HCT116 (cell line): ENCODE measurements at places on chromosomes 12 and 14.

GRCh38 chr14:81028461-81028860, 73.0 kb downstream of the TSHR start:
- H3K27me3 ChIP-seq, result no peaks in the 10 kb centered on the region
- DNase-seq, result no peak
- no peaks in the 10 kb centered on the region for H3K4me1 ChIP-seq
- no peaks in the 10 kb centered on the region for H3K36me3 ChIP-seq
- H3K27ac ChIP-seq, result no peak overlapping the region
- H3K4me3 ChIP-seq, result no peak overlapping the region

GRCh38 chr12:62284749-62285148, 24.5 kb downstream of the USP15 start:
- no peaks in the 10 kb centered on the region for H3K27me3 ChIP-seq
- H3K4me3 ChIP-seq, result no peak overlapping the region
- no peak overlapping the region for H3K27ac ChIP-seq
- no peaks in the 10 kb centered on the region for H3K36me3 ChIP-seq

GRCh38 chr12:106276032-106276740, 26.3 kb upstream of the TCP11L2 start:
- H3K4me1 ChIP-seq, result no peaks in the 10 kb centered on the region
- H3K36me3 ChIP-seq, result no peaks in the 10 kb centered on the region
- no peaks in the 10 kb centered on the region for H3K27me3 ChIP-seq
- H3K27ac ChIP-seq, result no peak overlapping the region
- DNase-seq, result no peak
- no peak overlapping the region for H3K4me3 ChIP-seq

- no peak overlapping the region for H3K4me3 ChIP-seq
- DNase-seq, result no peak
- H3K27ac ChIP-seq, result no peak overlapping the region
- H3K27me3 ChIP-seq, result no peaks in the 10 kb centered on the region
- H3K36me3 ChIP-seq, result no peaks in the 10 kb centered on the region
These were observed 110.9 kb upstream of the MGAT4C start for GRCh38 chr12:86367137-86367536.

- no peak overlapping the region for H3K27ac ChIP-seq
- DNase-seq, result no peak
- no peaks in the 10 kb centered on the region for H3K36me3 ChIP-seq
- H3K27me3 ChIP-seq, result no peaks in the 10 kb centered on the region; the same call in 1 of the 2 replicates
- H3K4me3 ChIP-seq, result no peak overlapping the region
- peaks cover 19% of the 10 kb centered on the region for H3K4me1 ChIP-seq
These were observed 34.9 kb upstream of the EML1 start for GRCh38 chr14:99758121-99758821.

GRCh38 chr12:54975875-54976274, 8.7 kb downstream of the TESPA1 start:
- no peaks in the 10 kb centered on the region for H3K36me3 ChIP-seq
- H3K4me1 ChIP-seq, result no peaks in the 10 kb centered on the region
- no peak overlapping the region for H3K27ac ChIP-seq
- DNase-seq, result no peak
- H3K27me3 ChIP-seq, result peaks cover 93% of the 10 kb centered on the region
- no peak overlapping the region for H3K4me3 ChIP-seq

GRCh38 chr14:36905272-36905888, 243.7 kb downstream of the PAX9 start:
- H3K36me3 ChIP-seq, result no peaks in the 10 kb centered on the region
- no peaks in the 10 kb centered on the region for H3K4me1 ChIP-seq
- no peak overlapping the region for H3K27ac ChIP-seq
- no peaks in the 10 kb centered on the region for H3K27me3 ChIP-seq
- no peak overlapping the region for H3K4me3 ChIP-seq

DNA sequence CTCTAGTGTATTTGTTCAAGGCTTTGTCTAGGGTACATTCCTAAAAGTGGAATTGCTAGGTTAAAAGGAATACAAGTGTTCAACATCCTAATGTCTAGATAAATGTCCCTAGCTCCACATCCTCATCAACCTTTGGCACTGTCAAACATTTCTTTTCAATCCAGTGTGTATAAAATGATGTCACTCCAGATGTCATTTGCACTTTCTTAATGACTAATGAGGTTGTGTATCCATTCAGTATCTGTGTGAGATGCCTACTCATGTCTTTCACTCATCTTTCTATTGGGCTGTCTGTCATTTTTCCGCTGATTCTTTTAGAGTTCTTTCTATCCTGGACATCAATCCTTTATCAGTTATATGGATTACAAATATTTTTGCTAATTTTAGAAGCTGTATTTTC, 43.3 kb downstream of the ARMH4 start:
- no peak overlapping the region for H3K4me3 ChIP-seq
- 0 out of 2 replicates have a peak, but pooled peaks cover 12% of the 10 kb centered on the region for H3K27me3 ChIP-seq
- no peaks in the 10 kb centered on the region for H3K36me3 ChIP-seq

DNA sequence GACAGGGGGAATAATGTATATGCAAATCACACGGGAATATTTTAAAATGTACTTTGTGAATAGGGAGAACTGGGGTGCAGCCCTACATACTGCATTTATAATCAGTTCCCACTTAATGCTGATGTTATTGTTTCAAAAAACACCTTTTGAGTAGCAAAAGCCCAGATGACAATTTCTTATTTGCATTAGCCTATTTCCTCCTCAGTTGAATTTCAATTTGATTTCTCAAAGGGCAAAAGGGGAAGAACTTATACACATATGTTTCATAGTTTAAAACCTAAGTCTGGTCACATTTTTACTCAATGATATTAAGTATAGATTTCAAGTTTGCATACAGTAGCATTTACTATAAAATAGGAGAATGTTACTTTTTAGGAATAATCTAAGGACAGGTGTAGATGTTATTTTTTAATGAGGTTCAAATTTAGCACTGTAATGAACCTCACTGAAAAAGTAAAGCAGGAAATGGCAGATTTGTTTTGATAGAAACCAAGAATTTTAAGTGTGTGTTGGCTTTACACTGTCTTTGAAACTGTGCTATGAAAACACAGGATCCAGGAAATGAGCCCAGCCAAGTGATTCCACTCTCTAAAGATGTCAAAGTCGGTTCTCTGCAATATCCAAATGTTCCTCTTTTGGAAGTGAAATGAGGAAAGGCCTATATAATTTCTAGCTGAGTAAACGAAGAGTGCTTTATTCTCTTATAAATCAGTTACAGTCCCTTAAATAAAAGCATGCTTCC, 367.4 kb downstream of the BTG1 start:
- no peak overlapping the region for H3K4me3 ChIP-seq
- H3K27ac ChIP-seq, result no peak overlapping the region
- no peaks in the 10 kb centered on the region for H3K27me3 ChIP-seq
- peaks cover 17% of the 10 kb centered on the region for H3K4me1 ChIP-seq
- DNase-seq, result peak; percentile 26

DNA sequence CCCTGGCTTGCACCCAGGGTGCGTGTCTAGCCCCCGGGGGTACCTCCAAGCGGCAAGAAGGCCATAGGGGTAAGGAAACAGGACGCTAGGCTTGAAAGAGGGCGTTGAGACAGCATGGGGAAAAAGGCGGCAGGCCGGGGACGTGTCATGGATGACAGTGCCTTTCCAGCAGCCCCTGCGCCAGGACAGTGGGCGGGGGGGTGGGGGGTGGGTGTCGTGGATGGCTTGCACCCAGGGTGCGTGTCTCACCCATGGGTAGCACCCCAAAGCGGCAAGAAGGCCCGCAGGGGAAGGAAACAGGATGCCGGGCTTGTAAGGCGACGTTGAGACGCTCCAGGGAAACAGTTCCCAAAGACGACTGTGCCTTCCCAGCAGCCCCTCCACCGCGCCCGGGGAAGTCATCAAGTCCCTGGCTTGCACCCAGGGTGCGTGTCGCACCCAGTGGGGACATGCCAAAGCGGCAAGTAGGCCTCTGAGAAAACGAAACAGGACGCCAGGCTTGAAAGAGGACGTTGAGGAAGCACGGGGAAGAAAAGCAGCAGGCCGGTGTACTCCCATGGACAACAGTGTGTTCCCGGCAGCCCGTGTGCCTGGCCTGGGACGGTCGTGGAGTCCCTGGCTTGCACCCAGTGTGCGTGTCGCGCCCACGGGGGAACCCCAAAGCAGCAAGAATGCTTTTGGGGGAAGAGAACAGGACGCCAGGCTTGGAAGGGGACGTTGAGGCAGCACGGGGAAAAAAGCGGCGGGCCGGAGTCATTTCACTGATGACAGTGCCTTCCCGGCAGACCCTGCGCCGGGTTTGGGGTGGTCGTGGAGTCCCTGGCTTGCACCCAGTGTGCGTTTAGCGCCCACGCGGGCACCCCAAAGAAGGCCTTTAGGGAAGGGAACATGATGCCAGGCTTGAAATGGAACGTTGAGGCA, 163.5 kb upstream of the ALG10B start:
- H3K4me1 ChIP-seq, result peaks cover 20% of the 10 kb centered on the region
- no peak overlapping the region for H3K4me3 ChIP-seq
- DNase-seq, result no peak
- no peak overlapping the region for H3K27ac ChIP-seq

DNA sequence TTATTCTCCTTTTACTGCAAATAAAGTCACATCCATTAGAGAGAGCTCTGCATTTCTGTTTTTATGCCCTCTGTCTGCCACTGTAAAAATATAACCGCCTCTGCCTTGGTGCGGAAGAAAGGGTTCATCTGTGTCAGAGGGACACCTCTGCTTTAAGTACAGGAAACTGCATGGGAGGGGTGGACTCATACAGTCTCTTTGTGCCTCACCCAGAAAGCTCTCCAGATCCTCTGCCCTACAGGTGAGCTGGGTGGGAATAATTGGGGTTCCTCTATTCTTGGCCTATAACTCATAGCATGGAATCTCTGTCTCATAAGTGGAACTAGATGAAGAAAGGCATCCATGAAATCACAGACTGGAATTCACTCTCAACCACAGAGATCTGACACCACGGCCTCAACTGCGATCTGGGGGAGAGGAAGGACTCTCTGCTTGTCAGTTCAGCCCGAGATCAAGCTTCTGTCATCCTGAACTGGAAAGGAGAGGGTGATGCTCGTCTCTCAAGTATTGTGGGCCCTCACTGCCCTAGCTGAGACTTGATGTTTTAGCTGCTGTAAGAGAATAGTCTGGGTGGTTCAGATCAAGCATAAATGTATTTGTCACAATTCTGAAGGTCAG, 702.3 kb downstream of the TMEM121 start:
- H3K4me3 ChIP-seq, result no peak overlapping the region
- no peaks in the 10 kb centered on the region for H3K4me1 ChIP-seq
- DNase-seq, result no peak
- no peaks in the 10 kb centered on the region for H3K27me3 ChIP-seq

- DNase-seq, result no peak
- H3K36me3 ChIP-seq, result no peaks in the 10 kb centered on the region
- no peaks in the 10 kb centered on the region for H3K27me3 ChIP-seq
- H3K4me3 ChIP-seq, result no peak overlapping the region
- H3K4me1 ChIP-seq, result peaks cover 3% of the 10 kb centered on the region
These were observed 60.3 kb downstream of the NUAK1 start for GRCh38 chr12:106078358-106079010.

- no peak overlapping the region for H3K4me3 ChIP-seq
- no peaks in the 10 kb centered on the region for H3K36me3 ChIP-seq
- no peak overlapping the region for H3K27ac ChIP-seq
- H3K4me1 ChIP-seq, result no peaks in the 10 kb centered on the region
- DNase-seq, result no peak
These were observed 22.7 kb downstream of the DIO2 start for GRCh38 chr14:80188571-80188970.

DNA sequence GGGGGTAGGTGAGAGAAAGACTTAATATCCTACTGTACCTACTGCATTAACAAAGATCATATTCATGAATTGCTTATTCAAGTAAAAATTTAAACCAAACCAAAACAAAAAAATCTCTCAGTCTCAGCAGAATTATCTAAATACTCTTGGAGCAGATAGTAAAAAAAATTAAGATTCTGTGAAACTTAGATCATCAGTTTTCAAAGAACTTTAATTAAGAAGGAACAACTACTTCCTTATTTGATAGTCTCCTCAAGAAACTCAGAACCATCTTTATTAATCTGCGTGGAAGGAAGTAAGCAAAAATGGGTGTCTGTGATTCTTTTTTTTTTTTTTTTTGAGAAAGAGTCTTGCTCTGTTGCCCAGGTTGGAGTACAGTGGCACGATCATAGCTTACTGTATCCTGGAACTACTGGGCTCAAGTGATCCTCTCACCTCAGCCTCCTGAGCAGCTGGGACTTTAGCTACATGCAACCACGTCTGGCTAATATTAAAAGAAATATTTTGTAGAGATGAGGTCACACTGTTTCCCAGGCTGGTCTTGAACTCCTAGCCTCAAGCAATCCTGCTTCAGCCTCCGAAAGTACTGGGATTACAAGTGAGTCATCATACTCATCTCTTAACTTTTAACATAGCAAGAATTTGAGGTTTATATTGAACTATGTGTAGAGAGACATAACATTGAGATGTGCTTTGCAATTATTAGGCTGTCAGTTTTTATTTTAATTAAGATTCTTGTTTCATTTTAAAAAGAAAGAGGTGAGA, 37.4 kb downstream of the GAS2L3 start:
- H3K4me3 ChIP-seq, result no peak overlapping the region
- H3K27ac ChIP-seq, result no peak overlapping the region
- no peaks in the 10 kb centered on the region for H3K27me3 ChIP-seq
- H3K4me1 ChIP-seq, result no peaks in the 10 kb centered on the region

GRCh38 chr14:40525314-40525713, 1081.4 kb upstream of the LRFN5 start:
- no peak overlapping the region for H3K4me3 ChIP-seq
- H3K27ac ChIP-seq, result no peak overlapping the region
- H3K36me3 ChIP-seq, result no peaks in the 10 kb centered on the region
- no peaks in the 10 kb centered on the region for H3K27me3 ChIP-seq
- H3K4me1 ChIP-seq, result no peaks in the 10 kb centered on the region
- no peak for DNase-seq

GRCh38 chr12:80195074-80195726, 95.9 kb downstream of the OTOGL start:
- H3K4me3 ChIP-seq, result no peak overlapping the region
- no peak overlapping the region for H3K27ac ChIP-seq
- H3K4me1 ChIP-seq, result no peaks in the 10 kb centered on the region
- DNase-seq, result peak; percentile 36
- no peaks in the 10 kb centered on the region for H3K36me3 ChIP-seq

DNA sequence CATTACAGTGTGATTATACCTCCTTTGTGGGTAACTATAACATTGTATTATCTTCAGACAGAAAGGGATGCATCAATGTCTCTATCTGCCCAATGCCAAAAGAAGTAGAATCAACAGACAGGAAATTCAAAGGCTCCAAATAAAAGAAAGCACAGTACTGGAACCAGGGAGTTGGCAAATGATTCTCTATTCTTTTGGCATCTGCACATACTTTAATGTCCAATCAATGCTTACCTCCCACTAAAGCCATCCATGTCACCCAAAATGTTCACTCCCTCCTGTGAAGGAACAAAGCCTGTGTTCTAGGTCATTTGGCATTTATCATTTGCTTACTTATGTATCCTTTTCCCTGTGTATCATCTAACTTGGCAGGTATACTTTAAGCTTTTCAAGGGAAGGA, 36.7 kb downstream of the KIF21A start:
- no peak overlapping the region for H3K27ac ChIP-seq
- no peaks in the 10 kb centered on the region for H3K27me3 ChIP-seq
- H3K4me1 ChIP-seq, result no peaks in the 10 kb centered on the region
- no peak overlapping the region for H3K4me3 ChIP-seq
- no peaks in the 10 kb centered on the region for H3K36me3 ChIP-seq
- no peak for DNase-seq

- no peaks in the 10 kb centered on the region for H3K27me3 ChIP-seq
- H3K4me1 ChIP-seq, result no peaks in the 10 kb centered on the region
- DNase-seq, result no peak
- H3K36me3 ChIP-seq, result no peaks in the 10 kb centered on the region
- H3K4me3 ChIP-seq, result no peak overlapping the region
- H3K27ac ChIP-seq, result no peak overlapping the region
These were observed 191.9 kb downstream of the STXBP6 start for GRCh38 chr14:24858052-24858451.

GRCh38 chr12:62328296-62328921, 68.2 kb downstream of the USP15 start:
- H3K4me1 ChIP-seq, result no peaks in the 10 kb centered on the region
- no peaks in the 10 kb centered on the region for H3K27me3 ChIP-seq
- no peak overlapping the region for H3K27ac ChIP-seq
- H3K36me3 ChIP-seq, result peaks cover 2% of the 10 kb centered on the region; the same call in 1 of the 2 replicates
- no peak for DNase-seq
